ENCODE measurements at places on chromosomes 3 and 15.

DNA sequence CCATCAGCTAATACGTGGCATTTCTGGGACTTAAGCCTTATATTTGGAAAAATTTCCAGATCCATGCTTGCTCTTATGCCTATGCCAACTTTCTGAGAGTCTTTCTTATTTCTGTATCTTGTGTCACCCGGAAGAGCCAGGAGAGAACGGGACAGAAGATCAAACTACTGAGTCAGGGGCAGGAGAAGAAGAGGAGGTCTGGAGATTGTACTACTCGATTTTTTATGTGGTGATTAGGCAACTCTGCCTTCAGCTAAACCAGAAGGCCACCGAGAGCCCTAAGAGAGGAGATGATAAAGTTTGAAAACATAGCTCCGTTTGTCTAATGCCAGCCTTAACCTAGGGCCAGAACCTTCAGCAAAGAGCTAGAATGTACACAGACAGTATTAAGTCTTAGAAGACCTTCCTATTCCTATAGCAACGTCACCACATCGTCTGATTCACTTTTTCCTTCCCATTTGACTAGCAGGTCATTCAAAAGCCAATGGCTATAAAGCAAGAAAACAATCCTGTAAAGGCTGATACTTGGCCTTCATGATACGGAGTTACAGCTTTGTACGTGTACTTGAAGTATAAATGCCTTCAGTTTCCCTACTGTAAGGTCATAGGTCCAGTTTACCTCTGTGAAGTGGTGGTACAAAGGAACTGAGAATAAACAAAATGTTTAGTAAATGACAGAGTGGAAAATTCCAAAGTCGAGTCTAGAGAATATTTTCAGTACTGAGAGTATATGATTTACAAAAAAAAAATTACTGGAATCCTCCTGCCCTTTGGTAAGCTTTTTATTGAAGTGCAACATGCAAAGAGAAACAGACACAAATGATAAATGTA is 96.1 kb upstream of the ICE2 start:
- no peak for DNase-seq

DNA sequence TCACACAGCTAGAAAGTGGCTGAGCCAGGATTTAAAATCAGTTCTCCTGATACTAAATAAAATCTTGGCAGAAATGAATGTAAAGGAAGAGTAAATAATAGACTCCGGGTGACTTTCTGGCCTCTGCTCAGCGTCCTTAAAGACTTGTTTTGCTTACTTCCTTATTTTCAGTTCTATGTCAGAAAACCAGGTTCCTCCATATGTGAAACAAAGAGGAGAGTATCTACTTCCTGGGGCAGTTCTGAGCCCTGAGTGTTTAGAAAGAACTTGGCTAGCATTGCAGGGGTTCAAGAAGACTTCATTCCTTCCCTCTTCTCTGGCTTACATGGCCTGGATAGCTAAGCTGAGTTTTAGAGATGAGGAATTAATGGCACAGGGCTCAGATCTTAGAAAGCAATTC is 222.8 kb upstream of the TLE3 start:
- DNase-seq = no peak

DNA sequence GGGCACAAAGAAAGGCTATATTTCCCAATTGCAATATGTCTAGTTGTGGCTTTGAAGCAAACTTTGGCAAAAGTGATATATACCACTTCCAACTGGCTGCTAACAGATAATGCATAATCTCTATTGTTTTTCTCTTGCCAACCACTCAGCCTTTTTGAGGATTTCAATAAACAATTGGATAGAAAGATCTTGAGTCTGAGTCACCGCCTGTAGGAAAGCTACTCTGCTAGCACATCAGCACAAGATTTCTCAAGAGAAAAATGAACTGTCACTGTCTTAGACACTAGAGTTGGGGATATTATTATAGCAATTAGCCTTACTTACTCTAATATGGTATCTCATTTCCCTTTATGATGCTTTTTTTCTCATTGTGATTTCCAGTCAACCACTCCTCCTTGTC is 119.7 kb downstream of the SST start:
- DNase-seq = no peak

DNA sequence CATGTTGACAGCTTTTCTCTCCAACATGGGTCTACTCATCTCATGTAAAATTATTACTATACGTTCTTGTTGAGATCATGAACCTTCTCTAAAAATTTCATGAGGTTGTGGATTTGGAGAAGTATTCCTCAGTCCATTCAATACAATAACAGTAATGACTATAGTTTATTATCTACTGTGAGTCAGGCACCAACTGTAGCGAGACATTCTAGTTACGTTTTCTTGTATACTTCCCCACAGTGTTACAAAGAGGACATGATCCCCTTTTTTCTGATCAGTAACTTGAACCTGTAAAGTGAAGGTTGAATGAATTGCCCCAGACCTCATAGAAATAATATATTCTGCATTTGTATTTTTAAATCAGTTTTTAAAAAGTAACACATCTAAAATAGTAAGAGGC is 76.4 kb downstream of the AKAP13 start:
- DNase-seq = no peak

GRCh38 chr3:8759038-8759707 is 10.2 kb downstream of the OXTR start:
- no peak for DNase-seq

DNA sequence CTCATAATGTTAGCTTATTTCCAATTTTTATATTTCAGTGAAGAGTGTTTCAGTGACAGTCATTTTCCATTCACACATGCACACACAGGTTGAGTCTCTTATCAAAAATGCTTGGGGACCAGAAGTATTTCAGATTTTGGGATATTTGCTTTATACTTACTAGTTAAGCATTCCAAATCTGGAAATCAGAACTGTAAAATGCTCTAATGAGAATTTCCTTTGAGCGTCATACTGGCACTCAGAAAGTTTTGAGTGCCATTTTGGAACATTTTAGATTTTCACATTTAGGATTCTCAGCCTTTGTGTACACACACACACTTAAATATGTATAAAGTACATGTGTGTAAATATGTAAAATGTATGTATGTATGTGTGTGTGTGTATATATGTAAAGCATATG is 71.0 kb downstream of the CHD2 start:
- DNase-seq = no peak

DNA sequence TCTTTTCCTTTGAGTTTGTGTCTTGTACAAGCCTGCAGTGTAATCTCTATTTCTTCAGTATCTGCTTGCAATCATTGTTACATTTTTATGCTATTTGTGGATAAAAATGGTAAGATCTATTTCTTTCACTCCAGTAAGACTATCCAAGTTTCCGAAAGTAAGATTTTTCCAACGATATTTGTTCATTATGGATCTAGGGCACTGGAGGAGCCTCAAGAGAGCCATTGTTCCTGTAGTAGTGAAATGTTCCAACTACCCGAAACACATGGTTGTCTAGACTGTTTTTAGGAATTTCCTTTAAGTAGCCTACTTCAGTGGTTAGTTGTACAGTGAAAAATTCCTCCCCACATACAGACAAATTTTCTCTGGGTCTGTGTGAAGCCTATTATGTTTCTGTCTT is 597.4 kb downstream of the RSL24D1 start:
- no peak for DNase-seq

DNA sequence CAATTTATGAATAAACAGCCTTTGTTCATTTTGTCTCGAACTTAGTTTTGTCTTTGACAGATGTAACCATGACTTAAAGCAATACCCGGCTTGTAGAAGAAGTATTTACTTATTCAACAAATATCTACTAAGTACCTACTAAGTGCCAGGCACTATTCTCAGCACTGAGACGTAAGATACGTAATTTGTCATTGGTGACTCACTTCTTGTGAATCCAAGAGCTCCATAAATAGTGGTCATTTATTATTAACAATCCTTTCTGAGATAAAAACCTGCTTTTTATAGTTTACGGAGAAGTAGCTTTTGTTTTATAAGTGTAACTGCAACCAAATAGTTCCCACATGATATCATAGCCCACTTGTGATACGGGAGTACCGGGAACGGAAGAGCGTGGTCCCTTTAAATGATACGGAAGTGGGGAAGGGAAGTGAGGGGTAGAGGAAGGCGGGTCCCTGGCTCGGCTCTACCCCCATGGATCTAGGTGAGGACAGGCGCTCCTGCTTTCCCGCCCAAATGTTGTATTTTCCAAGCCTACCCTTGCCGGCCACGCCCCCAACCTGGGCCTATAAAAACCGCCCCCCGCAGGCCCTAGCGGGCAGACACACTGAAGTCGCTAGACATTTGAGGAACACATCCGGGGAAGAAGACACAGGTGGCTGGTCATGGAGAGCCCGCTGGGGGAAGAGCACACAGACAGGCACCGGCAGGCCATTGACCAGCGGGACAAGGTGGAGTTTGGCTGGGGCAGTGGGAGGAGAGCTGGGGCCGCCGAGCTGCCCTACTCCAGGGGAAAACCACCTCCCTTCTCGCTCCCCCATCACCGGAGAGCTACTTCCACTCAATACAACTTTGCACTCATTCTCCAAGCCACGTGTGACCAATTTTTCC is at the start of gene SAMMSON:
TSS of gene SAMMSON (plus strand) at position 594 of the 888 bp plus-strand sequence.
- DNase-seq = no peak

- DNase-seq = no peak
These were observed 1.6 kb upstream of the SEC61A1 start for GRCh38 chr3:128050597-128050996.

DNA sequence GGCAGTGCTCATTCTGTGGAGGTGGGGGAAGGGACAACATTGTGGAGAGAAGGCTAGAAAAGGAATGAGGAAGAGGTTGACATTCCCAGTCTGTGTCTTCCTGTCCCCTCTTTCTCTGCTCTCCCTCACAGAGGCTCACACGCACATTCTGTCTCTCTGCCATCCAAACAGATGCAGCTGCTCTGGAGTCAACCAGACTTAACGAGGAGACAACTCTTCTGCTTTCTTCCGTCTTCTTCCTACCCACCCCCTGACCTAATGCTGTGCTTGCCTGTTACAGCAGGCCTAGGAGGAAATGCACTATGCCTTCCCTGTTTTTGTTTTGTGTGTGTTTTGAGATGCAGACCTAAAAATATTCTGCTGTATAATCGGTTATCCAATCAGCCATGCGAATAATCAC is 121.9 kb downstream of the CACNA1D start:
- no peak for DNase-seq

DNA sequence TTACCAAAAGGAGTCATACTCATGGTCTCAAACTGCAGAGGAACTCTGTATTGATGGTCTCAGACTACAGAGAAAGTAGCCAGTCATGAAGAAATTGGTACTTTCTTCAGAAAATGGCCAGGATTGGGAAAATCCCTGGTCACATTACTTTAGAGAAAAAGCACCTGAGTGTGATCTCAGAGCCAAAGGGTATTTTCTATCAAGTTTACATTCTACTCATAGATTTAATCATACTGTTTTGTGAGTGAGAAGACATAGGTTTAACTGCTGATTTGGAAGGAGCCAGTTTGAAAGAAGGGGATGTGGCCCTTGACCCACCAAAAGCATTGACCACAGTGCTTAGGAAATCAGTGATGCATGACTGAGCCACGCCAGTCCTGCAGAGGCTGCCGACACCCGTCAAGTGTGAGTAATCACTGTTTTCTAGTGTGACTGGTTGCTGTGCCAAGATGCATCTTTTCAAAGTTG is 203.6 kb downstream of the AKAP13 start:
- no peak for DNase-seq

DNA sequence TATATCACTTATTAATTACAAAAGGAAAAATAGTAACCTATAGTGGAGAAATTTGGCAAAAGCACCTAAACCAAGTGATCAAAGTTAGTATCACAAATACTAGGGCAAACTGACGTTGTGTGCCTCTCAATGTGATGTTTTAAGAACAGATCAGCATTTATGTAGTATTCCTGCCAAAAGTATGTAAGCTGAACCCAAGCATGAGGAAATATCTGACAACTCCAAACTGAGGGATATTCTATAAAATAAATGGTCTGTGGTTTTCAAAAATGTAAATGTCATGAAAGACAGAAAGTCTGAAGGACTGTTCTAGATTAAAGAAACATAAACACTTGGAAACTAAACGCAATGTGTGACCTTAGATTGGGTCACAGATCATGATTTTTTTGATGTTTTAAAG is 34.3 kb upstream of the PIK3CA start:
- no peak for DNase-seq

DNA sequence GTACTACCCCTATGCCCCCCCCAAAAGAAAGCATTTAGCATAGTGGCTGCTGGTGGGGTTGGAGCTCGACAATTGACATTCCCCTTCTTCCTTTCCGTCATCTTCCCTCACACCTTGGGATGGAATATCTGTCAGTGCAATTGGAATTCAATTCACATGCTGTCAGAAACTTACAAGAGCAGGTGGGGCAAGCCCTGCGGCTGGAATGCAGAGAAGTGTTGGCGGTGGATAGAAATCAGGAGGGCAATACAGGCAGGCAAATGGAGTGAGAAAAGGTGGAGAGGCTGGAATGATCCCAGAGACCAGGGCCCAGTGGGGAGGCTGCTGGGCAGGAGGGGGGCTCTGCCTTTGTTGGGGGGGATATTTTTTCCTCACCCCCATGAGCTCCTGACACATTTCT is 44.1 kb downstream of the FAM3D start:
- no peak for DNase-seq

- no peak for DNase-seq
These were observed 2.7 kb upstream of the CILP start for GRCh38 chr15:65214010-65214409.

DNA sequence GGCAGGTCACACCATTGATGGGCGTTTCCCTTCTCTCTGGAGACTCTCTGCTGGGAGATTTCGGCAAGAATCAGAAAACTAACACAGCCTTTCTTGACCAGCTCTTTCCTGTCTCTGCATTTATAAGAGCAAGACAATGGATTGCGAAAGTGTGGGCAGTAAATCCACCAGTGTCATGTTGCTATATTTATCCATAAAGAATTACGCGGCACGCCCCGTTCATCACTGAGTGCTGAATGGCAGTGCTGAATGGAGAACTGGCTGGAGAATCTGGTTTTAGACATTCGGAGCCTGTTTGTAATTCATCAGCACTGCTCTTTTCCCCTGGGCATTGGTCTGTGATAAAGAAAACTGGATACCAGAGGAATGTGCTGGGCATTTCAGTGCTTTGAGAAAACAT is 2.0 kb upstream of the CEMIP start:
- DNase-seq = no peak

DNA sequence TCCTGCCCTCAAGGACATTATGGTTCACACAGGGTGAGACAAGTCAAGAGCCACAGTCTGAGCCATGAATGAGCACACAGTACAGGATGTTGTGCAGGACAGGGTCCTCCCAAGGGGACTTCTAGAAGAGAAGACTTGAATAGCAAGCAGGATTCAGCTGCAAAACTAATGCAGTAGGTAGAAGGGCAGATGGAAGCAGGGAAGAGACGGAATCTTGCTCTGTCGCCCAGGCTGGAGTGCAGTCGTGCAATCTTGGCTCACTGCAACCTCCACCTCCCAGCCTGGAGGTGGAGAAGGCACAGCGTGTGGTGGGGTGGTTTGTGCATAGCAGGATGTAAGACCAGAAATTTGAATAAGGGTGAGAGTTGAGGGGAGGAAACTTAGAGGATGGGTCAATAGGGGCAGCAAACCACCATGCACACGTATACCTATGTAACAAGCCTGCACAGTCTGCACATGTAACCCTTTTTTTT is 8.0 kb downstream of the BCL2L10 start:
- no peak for DNase-seq

GRCh38 chr15:100175406-100176114 is 166.2 kb downstream of the ADAMTS17 start:
- no peak for DNase-seq

Measured in NCI-H1092 treated with DMSO at 0.1 percent for 48 hours (cell line).